ENCODE measurements at places on chromosomes 5 and 9. TPM values are rescaled to one million over a fixed set of nuclear protein-coding genes. Genes with fewer than 3 reads are reported as not detected.

LIX1 gene
- total RNA-seq, result not detected

LMX1B gene
- not detected for total RNA-seq

GAS1 gene
- total RNA-seq, result 0.59 TPM

DNA sequence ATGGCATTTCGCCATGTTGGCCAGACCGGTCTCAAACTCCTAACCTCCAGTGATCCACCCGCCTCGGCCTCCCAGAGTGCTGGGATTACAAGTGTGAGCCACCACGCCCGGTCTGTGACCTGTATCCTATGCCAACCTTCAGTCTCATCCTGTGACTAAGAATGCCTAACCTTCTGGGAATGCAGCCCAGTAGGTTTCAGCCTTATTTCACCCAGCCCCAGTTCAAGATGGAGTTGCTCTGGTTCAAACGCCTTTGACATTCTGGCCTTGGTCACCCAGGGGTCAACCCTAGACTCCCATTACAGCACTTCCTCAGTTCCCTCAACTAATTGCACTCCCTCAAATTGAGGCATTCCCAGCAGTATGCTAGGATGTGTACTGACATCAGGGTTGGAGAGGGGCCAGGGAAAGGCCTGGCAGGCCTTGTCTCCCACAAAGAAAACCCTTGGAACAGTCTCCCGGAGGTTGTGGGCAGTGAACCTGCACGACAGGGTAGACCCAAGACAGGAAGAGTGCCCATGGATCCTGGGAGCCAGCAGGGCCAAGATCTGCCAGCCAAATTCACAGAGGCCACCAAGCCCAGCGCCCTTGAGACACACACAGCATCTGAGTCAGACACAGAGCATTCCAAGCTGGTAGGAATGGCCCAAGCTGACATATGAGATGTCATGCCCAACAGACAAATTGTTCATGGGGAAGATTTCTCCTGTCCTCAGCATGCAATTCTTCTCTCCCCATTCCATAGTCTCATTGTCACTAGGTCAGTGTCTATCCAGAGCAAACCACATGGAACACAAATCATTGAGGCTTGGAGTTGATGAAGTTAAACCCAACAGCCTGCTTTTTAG is 24.9 kb upstream of the SMU1 start:
- DNase-seq, result no peak

DNA sequence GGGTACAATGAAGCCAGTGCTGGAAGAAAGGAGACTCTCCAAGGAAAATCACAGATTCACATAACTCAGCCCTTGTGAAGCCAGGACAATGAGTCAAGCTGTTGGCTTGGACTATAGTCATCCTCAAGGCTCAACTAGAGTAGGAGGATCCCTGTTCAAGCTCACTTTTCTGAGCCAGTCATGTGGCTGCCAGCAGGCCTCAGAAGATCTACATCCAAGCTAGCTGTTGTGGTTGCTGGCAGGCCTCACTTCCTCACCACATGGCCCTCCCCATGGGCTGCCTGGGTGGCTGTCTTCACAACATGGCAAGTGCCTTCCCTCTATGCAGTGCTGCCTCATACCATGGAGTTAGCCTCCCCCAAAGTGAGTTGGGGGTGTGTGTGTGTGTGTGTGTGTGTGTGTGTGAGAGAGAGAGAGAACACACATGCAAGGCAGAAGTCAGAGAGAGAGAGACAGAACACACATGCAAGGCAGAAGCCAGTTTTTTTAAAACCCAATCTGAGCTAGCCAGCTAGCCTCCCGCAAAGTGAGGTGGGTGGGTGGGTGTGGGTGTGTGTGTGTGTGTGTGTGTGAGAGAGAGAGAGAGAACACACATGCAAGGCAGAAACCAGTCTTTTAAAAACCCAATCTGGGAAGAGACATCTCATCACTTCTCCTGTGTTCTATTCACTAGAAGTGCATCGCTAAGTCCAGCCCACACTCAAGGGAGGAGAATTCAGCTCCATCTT is 17.1 kb downstream of the SCAI start:
- peak; percentile 94 for DNase-seq

GRCh38 chr9:123871781-123872180 is 58.1 kb downstream of the DENND1A start:
- DNase-seq, result no peak

- DNase-seq, result no peak
These were observed 8.3 kb downstream of the CDK5RAP2 start for GRCh38 chr9:120571443-120572257.

DNA sequence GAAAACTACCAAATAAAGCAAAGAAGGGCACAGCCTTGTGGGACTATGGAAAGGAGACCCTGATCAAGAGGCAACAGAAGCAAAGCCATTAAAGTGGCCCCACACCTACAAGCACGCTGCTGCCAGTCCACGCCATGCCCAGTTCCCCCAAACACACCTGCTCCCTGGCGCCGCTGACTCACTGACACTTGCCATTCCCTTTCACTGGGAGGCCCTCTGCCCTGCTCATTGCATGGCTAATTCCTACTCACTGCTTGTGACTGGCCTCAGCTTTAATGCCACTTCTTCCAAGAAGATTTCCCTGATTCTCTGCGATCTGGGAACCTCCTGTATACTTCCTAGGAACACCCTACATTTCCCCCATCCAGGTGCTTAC is 71.2 kb upstream of the TAF1L start:
- no peak for DNase-seq

- no peak for DNase-seq
These were observed 305.4 kb upstream of the KIF2A start for GRCh38 chr5:62000646-62001045.

DNA sequence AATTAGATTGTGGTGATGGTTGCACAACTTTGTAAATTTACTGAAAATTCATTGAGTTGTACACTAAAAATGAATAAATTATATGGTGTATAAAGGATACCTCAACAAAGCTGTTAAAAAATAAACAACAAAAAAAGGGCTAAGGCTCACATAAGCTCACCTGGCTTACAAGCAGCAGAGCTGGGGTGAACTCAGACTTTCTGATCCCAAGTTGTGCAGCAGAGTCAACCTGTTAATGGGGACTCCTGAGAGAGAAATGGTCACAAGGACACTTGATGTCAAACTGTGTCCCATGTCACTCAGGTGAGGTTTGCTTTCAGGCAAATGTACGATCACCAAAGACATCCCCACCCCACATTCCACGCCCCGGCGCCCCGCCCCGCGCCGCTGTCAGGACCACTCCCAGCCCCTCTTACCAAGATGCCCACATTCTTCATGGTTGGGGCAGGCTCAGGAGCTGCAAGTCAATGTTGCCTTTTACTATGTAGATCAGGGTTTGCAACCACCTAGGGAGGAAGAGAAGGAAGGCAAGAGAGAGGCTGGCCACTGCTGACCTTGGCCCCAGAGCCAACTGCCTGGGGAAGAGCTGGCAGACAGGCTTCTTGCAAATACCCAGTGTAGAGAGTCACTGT is 22.4 kb upstream of the SLC36A1 start:
- no peak for DNase-seq

All from CD4-positive, alpha-beta T cell (primary cell).